ENCODE measurements at places on chromosomes 4 and X.

DNA sequence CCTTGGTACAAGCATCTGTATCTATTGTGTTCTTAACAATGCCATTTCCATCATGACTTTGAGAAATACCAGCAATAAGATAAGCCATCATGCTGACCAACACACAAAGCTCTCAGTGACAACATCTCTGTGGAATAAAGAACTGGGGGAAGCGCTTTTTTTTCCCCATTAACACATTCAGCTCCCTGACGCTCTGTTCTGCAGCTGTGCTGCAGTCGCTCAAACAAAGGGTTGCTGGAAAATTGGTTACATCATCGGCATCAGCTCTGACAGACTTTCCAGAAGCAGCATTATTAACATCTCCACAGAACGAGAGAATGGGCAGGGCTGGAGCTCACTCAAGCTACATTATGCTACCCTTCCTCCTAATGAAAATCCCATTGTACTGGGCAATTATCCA lies 39.9 kb downstream of the DCX start:
- DNase-seq: no peak

GRCh38 chr4:97892592-97893266 lies 250.5 kb downstream of the STPG2 start:
- DNase-seq: no peak

DNA sequence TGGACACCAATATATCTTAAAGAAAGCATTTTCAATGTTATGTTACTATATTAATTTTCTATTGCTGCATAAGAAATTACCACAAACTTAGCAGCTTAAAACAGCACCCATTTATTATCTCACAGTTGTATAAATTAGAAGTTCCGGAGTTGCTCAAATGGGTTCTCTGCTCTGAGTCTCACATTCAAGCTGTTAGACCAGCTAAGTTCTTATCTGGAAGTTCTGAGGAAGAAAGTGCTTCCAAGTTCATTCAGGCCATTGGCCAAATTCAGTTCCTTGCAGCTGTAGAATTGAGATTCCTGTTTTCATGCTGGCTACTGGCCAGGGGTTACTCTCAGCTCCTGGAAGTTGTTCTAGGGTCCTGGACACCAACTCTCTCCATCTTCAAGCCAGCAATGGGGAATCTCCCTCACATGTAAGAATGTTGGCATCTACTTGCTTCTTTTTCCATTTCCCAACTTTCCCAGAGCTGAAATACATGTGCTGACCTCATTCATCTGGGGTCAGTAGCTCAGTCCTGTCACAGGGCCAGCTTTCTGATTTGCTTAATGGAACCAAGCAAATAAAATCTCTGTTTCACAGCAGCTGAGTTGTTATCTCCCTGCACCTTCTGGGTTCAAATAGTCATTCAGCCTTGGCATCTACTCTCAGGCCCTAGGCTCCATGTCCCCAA lies 99.6 kb upstream of the INTU start:
- DNase-seq: no peak

GRCh38 chr4:110073053-110073845 lies 125.2 kb downstream of the ELOVL6 start:
- no peak for DNase-seq

- no peak for DNase-seq
These were observed 34.4 kb upstream of the SLC34A2 start for GRCh38 chr4:25621027-25621930.

DNA sequence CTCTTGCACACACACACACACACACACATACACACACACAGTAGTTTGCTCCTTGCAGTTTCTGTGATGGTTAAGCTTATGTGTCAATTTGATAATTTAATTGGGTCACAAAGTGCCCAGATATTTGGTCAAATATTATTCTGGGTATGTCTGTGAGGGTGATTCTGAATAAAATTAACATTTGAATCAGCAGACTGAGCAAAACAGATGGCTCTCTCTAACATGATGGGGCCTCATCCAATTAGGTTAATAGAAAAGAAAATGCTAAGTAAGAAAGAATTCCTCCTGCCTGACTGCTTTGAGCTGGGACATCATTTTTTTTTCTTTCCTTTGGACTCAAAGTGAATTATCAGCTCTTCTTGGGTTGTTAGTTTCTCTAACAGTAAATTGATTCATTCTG lies 191.2 kb upstream of the INTU start:
- no peak for DNase-seq

GRCh38 chr4:5980436-5981155 lies 37.6 kb downstream of the C4orf50 start:
- DNase-seq: peak; percentile 27

DNA sequence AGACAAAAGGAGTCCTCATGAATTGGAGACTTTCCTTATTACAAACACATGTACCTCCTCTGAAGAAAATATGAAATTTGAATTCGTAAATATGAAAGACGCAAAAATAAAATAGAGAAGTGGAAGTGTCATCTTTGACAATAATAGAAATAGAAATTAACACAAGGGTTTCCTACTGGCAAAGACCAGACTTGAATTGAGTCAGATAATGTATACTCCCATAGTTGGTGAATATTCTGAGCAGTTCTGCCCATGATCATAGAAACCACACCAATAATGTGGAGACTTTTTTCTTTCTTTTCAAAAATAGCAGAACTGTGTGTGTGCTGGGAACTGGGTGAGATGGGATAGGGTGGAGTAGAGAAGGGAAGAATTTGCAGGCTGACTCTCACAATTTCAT lies 277.7 kb upstream of the TET2 start:
- no peak for DNase-seq

GRCh38 chrX:10007621-10008020 lies 40.5 kb downstream of the CLDN34 start:
- DNase-seq: no peak

DNA sequence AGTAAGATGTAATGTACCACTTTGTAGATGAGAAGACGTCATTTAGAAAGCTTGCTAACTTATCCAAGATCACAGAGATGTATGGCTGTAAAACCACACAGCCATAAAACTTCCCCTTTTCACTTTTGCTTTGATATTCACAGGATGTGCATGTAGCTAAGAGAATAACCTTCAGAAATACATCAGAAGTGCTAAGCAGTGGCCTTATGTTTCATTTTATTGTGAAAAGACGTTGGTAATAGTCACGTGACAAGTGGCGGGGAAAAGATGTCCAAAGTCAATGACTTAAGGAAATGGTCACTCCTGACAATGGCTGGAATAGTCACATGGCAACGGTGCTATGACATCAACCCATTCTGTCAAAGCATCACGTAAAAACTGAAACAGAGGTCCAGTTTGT lies 12.9 kb upstream of the WDR17 start:
- DNase-seq: no peak

DNA sequence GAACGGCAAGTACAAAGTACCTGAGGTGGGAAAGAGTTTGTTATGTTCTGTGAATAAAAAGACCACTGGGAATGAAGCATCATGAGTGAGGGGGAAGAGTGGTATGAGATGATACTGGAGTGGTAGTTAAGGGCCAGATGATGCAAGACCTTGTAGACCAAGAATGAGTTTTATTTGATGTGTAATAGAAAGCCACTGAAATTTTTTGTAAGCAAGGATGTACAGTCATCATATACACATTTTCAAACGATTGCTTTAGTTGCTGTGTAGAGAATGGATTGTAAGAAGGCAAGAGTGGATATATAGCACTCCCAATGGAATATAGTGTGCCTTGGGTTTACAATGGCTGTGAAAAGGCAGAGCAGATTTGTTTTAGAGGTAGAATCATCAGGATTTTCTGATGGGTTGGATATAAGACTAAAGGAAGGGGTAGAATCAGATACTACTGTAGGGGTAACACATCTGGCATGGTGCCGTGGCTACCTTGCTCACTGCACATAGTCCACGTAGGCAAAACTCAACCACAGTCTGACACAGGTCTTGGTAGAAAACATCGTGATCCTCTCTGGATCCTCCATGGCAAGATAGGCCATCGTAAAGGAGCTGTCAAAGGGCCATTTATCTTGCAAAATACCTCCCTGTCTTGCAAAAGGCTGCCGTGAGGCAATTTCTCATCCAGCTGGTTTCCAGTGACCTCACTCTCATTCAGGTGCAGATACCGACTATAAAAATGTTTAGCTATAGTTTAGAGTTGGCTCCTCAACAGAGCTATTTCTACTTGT lies 14.9 kb downstream of the TIFA start:
- no peak for DNase-seq

- no peak for DNase-seq
These were observed 252.4 kb downstream of the CFAP299 start for GRCh38 chr4:80587871-80588385.

DNA sequence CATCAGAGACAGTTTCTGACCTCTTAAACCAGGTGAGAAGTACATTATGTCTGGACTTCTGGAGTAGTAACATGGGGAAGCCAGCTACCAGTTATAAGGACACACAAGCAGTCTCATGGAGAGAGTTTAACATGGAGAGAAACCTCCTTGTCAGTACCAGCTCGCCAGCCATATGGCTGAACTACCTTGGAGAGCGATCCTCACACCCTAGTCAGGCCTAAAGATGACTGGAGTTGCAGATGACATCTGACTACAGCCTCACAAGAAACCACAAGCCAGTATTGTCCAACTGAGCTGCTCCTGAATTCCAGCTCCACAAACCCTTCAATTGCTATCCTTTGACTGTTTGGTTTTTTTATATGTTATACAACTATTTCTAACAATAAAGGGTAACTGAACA lies 49.8 kb downstream of the PDHA2 start:
- DNase-seq: no peak

DNA sequence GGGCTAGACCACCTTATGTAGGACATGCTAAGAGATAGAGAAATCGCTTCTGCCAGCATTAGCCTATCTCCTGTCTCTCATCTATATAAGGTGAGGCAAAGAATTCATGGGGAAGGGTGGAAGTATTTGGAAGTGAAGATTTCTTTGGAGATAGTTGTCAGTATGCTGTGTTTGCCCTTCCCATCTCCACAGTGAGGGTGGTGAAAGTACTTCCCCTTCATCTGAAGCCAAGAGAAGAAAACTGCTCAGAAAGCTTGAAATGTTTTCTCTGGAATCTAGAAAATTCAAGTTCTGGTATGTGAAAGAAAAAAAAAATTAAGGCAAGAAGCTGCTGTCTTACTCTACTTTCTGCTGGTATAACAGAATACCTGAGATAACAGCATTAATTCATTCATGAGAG lies 12.3 kb upstream of the ADH5 start:
- DNase-seq: no peak

- DNase-seq: no peak
These were observed 51.8 kb downstream of the CHRDL1 start for GRCh38 chrX:110743679-110744340.

- no peak for DNase-seq
These were observed 164.3 kb downstream of the ENOX2 start for GRCh38 chrX:130738638-130739195.

GRCh38 chrX:23742174-23742696 lies 841 bp downstream of the ACOT9 start:
- no peak for DNase-seq

DNA sequence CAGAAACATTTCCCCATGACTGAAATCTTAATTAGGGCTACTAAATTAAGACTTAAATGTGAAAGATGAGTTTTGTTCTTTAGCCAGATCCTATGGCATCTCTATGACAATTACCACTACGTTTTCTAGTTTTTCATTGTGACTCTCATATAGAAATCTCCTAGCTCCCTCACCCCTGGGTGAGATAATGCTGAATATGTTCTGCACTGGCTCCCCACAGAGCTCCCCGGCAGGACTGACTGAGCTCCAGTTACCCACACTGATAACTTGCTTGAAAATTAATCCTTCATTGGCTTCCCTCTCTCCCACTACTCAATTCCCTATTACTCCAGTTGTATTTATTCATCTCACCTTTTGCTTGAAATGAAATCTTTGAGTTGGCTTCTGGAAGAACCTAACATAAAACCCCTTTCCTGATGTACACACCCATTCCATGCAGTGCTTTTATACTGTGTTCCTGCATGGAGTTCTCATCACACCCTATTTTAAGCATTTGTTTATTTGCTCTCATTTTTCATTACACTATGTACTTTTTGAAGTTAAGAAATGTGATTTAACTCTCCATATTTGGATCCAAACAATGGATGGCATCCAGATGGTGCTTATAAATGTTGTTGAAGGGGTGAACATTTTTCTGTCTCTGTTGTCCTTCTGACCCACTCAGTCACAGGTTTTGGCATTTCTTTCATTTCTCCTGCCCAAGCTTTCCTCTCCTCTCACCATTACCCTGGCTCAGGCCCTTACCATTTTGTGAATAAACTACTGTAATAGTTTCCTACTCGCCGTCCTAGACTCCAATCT lies 623.4 kb downstream of the SPRY1 start:
- DNase-seq: no peak

GRCh38 chrX:120309873-120310705 lies 1.2 kb downstream of the TMEM255A start:
- no peak for DNase-seq

- DNase-seq: no peak
These were observed 455.4 kb upstream of the ADGRL3 start for GRCh38 chr4:60744767-60745166.

DNA sequence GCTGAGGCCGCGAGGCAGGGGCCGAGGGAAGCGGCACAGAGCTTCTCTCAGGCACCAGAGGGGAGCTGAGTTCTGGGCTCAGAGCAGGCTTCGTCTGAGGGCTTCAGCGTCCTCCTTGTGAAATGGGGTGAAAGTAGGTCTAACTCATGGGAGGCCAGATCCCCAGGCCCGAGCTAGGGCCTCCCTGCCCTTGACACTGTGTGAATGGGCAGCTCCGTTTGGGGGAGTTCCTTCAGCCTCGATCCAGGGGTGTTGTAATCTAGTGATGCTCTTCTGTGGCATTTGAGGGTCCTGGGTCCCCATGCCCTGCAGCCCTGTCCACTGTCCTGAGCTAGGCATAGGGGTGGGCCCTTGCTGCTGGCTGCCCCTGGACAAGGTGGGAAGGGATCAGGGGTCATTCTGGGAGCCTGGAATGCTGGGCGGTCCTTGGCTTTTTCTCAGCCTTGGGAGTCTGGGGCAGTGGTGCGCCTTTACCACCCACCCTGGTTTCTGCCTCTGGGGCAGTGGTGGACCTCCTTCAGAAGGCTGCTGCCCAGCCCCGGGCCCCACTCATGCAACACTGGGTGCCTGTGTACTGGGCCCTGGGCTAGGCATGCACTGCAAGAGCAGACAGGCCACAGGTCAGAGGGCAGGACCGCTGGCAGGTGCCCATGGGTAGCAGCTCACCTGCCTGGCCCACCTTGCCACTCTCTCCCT lies 4.1 kb downstream of the SH3BP2 start:
- DNase-seq: no peak

DNA sequence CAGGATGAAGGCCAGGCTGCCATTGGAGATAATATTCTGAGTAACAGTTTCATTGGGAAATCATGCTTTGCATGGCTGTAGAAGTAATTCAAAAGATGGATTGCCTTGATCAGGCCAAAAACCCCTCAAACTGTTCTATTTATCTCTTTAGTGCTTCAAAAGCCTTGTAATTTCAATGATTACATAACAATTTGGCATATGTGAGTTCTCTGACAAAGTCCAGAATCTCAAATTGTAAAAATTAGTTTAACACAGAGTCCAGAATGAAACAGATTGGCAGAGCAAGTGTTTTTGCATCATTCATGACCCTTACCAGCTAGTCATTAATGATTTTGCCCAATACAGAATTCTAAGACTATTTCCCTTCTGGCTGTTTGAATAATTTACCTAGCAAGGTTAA lies 347.3 kb downstream of the SPRY1 start:
- no peak for DNase-seq

- no peak for DNase-seq
These were observed 273.8 kb upstream of the CLNK start for GRCh38 chr4:10958226-10958856.

GRCh38 chr4:48462363-48462762 lies 20.8 kb upstream of the SLC10A4 start:
- no peak for DNase-seq

GRCh38 chr4:1058198-1058996 lies 47.0 kb downstream of the FGFRL1 start:
- no peak for DNase-seq

- peak; percentile 88 for DNase-seq
These were observed 23.6 kb upstream of the YTHDC1 start for GRCh38 chr4:68373513-68373912.

All from dorsolateral prefrontal cortex (tissue), 122 donors.